ENCODE measurements at places on chromosomes 12 and 14. TPM values are rescaled to one million over a fixed set of nuclear protein-coding genes. Genes with fewer than 3 reads are reported as not detected.
A peak's percentile ranks its signal among the peaks of the same experiment; 100 is the strongest.

The SVOP gene
- total RNA-seq: not detected

The FGFR1OP2 gene
- 64.3 TPM for total RNA-seq

DNA sequence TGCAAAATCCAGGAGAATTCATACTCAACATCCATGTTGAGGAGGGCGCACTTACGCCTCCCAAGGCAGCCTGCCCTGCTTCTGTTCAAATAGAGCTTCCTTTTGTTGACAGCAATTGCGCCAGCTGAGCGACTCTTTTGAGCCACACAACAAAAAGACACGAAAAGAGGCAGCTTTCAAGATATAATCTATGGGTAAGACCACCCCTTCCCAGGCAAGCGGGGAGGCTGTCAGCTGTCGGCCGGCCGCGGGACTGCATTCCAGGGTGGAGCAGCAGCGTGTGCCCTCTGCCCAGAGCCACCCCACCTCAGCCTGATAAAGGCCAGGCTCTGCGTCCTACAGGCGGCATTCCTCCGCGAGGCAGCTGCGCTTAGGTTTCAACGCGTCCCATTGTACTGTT is 15.8 kb upstream of the STAB2 start:
- no peak overlapping the region for H3K27ac ChIP-seq
- peaks cover 9% of the 10 kb centered on the region for H3K4me1 ChIP-seq
- H3K4me3 ChIP-seq: no peak overlapping the region
- no peak for DNase-seq

GRCh38 chr14:31897581-31898186 is 179.4 kb upstream of the ARHGAP5 start:
- DNase-seq: no peak
- peaks cover 31% of the 10 kb centered on the region for H3K4me1 ChIP-seq
- no peak overlapping the region for H3K4me3 ChIP-seq
- H3K27me3 ChIP-seq: no peaks in the 10 kb centered on the region

- peaks cover 9% of the 10 kb centered on the region for H3K4me1 ChIP-seq
- H3K27me3 ChIP-seq: no peaks in the 10 kb centered on the region
- no peaks in the 10 kb centered on the region for H3K36me3 ChIP-seq
- no peak for DNase-seq
- H3K4me3 ChIP-seq: no peak overlapping the region
Measured at GRCh38 chr12:46538976-46539375, 166.4 kb upstream of the SLC38A2 start.

- no peak for DNase-seq
- no peak overlapping the region for H3K27ac ChIP-seq
- no peaks in the 10 kb centered on the region for H3K27me3 ChIP-seq
- no peaks in the 10 kb centered on the region for H3K4me1 ChIP-seq
- H3K4me3 ChIP-seq: no peak overlapping the region
Measured at GRCh38 chr12:104443008-104443407, 13.7 kb upstream of the CHST11 start.

DNA sequence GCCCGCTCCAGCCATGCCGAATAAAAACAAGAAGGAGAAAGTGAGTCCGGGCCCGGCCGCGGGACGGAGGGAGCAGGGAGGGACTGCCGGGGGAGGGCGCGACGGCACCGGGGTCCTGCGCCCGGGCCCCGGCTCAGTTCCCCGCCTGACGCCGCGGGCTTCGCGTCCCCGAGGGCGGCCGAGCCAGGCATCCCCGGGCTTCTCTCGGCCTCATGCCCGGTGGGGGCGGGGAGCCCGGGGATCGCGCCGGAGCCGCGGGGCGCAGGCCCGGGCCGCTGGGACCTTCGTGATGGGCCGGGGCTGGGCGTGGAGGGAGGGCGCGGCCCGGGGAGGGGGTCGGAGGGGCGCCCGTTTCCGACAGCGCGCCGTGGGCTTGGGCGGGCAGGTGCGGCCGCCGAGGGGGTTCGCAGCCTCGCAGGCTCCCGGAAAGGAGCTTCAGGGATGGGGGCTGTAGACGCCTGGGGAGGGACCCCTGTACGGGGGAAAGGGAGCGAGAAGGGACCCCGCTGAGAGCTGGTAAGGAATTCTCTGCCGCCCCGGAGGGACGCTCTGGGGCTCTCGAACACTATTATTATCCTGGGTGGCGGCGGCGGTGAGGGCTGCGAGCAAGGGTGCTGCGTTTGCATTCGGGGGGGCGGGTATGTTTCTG is 496 bp downstream of the PPP2R5C start:
- H3K27ac ChIP-seq: peak overlapping the region; percentile 66
- H3K4me1 ChIP-seq: peaks cover 11% of the 10 kb centered on the region
- peak; percentile 60 for DNase-seq
- no peaks in the 10 kb centered on the region for H3K36me3 ChIP-seq

DNA sequence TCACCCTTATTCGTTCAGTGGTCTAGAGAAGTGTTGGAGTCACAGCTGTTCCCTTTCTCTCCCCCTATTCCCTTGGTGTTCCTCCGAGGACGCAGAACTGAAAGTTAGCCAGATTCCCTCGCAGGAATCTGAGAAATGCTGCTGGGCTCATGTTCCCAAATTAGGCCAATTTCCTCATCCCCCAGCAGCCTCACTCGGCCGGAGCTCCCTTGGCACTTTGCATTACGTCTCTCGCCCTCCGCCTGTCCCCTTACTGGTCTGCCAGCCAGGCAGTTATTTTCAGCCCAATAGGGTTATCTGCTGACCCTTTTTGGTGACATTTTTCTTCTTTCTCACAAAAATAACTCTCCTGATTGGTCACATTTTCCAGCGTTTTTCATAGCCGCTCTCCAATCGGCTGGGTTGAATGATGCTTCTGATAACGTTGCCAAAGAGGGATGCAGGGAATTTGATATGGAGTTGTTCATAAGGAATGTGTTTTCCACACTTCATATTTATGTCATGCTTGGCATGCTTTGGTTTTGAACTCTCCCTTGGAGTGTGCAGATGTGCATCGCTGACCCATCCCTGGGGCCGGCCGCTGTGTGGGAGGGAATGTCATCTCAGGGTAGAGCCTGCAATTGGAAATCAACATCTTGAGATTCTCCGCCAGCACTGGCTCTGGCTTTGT is 9.9 kb downstream of the IFT43 start:
- no peak overlapping the region for H3K27ac ChIP-seq
- no peak for DNase-seq
- no peaks in the 10 kb centered on the region for H3K27me3 ChIP-seq
- no peak overlapping the region for H3K4me3 ChIP-seq
- H3K36me3 ChIP-seq: no peaks in the 10 kb centered on the region
- peaks cover 3% of the 10 kb centered on the region for H3K4me1 ChIP-seq
